ENCODE measurements at places on chromosomes 1 and 21. TPM values are rescaled to one million over a fixed set of nuclear protein-coding genes. Genes with fewer than 3 reads are reported as not detected.

The LIPI gene
- 0.21 TPM for polyA plus RNA-seq

The A3GALT2 gene
- polyA plus RNA-seq = 0.10 TPM

The SYCP1 gene
- polyA plus RNA-seq = not detected

The GCSAML gene
- 0.07 TPM for polyA plus RNA-seq

The FAM167B gene
- polyA plus RNA-seq = 2.8 TPM

The PROK1 gene
- polyA plus RNA-seq = 0.13 TPM

The RYR2 gene
- 4.3 TPM for polyA plus RNA-seq

The PDPN gene
- 11.9 TPM for polyA plus RNA-seq

The CACYBP gene
- 98.3 TPM for polyA plus RNA-seq

The MROH9 gene
- not detected for polyA plus RNA-seq

The BCAN gene
- 12.1 TPM for polyA plus RNA-seq

DNA sequence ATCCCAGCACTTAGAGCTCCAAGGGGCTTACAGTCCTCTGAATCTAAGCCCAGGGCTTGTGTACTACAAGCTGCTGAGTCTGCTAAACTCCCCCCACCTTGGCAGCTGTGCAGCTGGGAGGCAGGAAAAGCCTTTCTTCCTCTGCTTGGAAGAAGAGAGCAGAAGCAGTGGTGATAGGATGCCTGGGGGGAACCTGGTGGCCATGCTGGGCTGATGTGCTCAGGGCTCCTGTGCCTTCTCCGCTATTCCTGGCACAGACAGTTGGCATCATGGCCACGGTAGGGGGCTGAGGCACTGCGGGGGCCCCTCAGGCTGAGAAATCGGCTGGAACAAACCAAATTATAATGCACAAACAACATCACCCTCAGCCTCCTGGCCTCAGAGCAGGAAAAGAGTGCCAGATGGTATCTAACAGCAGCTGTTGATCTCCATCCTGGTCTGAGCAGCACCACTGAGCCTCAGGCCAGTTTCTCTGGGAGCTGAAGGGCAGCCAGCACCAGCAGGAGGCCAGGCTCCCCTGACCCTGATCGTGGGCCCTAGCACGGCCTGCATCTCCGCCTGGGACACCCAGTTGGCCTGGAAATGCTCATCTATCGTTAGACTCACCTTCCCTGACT, 35.8 kb downstream of the ECE1 start:
- DNase-seq = no peak

DNA sequence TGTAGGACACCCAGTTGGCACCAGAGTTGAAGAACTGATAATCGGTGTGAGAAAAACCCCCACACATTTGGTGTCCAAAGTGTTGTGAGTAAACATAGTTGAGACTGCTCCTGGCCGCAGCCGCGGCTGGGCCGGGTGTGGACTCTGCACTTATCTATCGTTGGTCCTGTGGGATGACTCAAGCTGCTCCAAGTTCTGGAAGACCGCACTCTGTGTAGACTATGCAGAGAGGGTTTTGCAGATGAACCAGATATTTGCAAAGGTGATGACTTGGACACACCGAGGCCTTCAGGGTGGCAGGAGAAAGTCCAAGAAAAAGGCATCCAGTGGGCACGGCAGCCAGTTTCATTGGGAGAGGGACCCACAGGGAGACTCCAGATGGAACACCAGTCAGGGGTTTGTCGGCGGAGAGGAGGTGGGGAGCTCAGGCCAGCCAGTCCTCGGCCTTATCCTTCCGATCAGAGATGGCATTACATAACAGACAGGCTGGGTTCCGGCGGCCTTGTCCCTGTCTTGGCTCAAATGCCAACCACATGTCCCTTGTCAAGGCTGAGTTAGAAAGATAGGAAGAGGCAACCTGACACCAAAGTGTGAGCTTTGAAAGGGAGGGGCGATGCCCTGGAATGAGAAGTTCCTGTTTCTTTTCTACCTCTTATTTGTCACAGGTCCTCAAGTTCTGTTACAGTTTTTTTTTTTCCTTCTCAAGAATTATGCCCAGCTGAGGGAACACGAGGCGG, 21.1 kb downstream of the C2CD2 start:
- DNase-seq = no peak

GRCh38 chr1:109730666-109731065, 10.2 kb downstream of the GSTM3 start:
- DNase-seq = no peak

GRCh38 chr1:17094664-17095063, 24.6 kb downstream of the PADI2 start:
- no peak for DNase-seq

- DNase-seq = no peak
Measured at GRCh38 chr21:39568361-39568760, 44.4 kb upstream of the B3GALT5 start.

DNA sequence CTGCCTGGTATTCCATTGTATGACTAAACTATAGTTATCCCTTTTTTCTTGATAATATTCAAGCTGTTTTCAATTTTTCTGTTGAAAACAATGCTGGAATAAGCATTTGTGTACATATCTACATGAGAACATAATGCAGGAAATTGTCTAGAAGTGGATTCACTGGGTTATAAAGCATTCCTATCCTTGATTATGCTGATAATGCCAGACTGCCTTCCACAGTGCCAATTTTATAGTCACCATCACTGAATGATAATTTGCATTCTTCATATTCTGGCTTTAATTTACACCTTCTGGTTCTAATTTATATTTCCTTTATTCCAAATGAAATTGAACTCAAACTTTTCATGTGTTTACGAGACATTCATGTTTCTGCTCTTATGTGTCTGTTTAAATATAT, 651.0 kb upstream of the PLXNA2 start:
- no peak for DNase-seq

GRCh38 chr1:63325279-63325985, 3.1 kb downstream of the FOXD3 start:
- DNase-seq = no peak

GRCh38 chr1:206558794-206559671, 51.7 kb downstream of the RASSF5 start:
- no peak for DNase-seq

- no peak for DNase-seq
Measured at GRCh38 chr21:45899317-45900033, 82.1 kb upstream of the COL6A1 start.

- no peak for DNase-seq
Measured at GRCh38 chr21:44466996-44467858, 11.9 kb downstream of the LRRC3 start.

- DNase-seq = no peak
Measured at GRCh38 chr1:182308826-182309225, 82.8 kb downstream of the GLUL start.

DNA sequence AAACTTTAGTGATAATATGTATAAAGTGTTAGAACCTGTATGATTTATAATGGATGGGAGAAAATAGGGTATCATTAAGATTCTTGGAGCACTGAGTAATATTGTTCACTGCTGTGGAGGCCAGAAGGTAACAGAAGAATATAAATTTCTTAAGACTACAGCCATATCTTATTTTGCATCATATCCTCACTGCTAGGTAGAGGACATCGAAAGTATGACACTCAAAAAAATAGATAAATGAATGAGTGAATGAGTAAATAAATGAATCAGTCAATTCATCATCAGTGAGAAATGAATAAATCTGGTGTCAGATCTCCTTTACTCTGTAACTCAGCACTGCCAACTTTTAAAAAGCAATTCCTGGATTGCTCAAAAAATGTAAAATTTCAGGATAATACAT, 33.2 kb downstream of the RGS13 start:
- no peak for DNase-seq

DNA sequence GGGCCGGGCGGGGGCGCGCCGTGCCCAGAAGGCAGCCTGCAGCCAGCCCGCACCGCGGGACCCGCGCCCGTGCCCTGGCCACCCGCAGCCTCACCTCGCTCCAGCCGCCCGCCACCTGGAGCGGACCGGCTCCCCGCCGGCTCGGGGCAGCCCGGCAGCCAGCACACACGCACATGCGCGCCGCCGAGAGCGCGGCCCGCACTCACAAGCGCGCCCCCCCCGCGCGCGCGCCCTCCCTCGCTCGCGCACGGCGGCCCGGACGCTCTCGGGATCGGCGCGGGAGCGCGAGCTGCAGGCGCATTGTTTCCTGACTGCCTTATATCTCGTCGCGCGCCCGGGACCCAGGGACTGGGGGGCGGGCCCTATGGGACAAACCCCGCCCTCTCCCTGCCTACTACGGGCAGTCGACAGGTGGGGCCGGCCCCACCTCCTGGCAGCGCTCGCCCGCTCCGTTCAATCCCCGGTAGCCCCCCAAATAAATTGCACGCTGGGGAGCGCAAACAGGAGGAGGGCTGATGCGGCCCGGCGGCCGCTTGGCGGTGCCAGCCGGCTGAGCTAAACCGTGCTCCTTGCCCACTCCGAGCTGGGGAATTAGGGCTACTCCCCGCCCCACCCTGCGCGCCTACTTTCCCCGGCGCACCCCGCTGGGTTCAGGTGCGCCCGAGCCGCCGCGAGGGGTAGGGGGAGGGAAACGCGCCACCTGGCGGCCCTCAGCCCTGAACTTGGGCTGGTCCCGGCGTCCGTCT, at the start of gene MYCL:
MYCL (minus strand) TSS at position 204 of the 746 bp plus-strand sequence. CDS start 483 bp downstream, outside the sequence.
- peak; percentile 94 for DNase-seq

- DNase-seq = no peak
Measured at GRCh38 chr1:44717156-44717555, 13.8 kb downstream of the RNU5D-1 start.

DNA sequence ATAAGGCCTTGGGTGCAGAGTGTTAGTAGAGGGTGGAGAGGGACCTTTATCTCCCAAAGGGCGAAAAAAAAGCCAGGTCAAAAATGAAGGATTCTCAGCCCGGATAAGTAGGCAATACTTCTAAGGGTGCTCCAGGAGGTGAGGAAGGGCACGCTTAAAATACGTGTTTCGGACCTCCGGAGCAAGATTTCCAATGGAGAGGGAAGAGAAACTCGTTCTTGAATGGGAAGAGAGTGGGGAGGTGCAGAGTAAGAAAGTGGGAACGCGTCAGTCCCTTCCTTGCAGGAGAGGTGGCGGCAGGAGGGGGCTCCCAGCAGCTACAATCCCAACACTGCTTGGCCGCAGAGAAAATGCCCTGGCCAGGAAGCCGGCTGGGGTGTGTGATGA, 581 bp downstream of the EFCAB14 start:
- DNase-seq = no peak

DNA sequence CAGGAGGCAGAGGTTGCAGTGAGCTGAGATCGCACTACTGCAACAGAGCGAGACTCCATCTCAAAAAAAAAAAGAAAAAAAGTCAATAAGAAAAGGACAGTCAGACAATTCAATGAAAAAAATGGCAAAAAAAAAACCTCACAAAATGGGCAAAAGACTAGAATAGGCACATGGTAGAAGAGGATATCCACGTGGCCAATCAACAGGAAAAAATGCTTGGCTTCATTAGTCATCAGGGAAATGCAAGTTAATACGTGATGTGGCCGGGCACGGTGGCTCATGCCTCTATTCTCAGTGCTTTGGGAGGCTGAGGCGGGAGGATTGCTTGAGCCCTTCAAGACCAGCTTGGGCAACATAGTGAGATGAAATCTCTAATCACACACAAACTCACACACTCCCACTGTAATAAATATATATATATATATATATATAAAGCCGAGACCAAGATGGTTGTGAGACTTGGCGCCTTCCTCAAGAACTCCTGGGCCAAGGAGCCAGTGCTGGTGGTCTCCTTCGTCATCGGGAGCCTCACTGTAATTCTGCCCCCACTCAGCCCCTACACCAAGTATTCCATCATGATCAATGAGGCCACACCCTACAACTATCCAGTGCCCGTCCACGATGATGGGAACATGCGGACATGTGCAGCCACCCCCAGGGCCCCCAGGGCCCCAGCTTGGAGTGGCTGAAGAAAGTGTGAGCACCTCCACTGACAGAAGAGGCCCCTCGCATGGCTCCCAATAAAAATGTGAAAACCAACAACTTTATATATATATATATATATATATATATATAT, 22.9 kb upstream of the LEFTY2 start:
- no peak for DNase-seq

- DNase-seq = no peak
Measured at GRCh38 chr1:180909005-180909414, 3.7 kb upstream of the KIAA1614 start.

DNA sequence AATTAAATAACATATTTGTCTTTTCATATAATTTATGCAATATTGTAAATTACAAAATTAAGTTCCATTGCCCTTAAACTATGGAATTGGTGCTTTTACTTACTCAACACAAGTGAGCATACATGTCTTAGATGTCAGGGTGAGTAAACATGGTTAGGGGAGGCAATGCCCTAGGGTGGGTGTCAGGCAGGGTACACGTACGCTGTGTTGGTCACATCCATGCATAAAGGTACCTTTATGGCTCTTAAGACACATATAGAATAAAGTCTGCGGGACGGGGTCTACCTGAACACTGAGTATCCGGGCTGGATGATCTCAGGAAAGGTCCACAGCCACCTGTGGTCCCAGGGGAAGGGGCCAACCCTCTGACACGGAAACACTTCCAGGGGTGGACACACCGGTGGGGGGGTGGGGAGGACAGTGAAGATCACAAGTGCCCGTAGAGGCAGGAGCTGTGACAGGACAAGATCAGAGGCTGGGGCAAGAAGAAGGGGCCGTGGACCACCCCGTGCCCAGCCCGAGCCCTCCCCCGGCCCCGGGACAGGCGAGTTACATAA, 720 bp downstream of the LIN9 start:
- no peak for DNase-seq

DNA sequence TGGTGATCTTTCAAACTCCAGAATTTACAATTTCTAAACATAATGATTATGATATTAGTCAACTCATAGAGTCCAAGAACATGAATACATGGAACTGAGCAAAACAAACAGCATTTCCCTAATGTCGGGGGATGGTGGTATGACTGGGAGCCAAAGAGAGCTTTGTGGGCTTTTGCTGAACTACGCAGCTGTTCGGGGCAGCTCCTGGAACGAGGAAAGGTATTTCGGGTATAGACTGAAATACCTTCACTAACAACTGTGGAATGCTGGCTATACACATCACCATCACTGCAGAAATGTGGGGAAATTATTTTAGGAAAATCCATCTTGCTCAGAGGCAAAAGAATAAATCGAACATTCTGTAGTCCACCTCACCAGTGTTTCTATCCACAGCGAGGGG, 30.2 kb upstream of the VPS26C start:
- DNase-seq = no peak

DNA sequence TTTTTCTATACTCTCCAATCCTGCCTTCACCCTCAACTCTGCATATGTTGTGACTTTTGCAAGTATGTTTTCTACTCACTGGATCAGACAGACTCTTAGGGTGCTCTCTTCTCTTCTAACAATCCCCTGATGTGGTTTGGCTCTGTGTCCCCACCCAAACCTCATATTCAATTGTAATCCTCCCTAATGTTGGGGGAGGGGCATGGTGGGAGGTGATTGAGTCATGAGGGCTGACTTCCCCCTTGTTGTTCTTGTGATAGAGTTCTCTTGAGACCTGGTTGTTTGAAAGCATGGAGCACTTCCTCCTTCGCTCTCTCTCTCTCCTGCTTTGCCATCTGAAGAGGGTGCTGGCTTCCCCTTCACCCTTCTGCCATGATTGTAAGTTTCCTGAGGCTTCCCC, 148.9 kb upstream of the IGSF21 start:
- DNase-seq = no peak

GRCh38 chr1:81672766-81673165, 128.0 kb upstream of the ADGRL2 start:
- DNase-seq = no peak

GRCh38 chr1:159076438-159077119, at the start of gene AIM2:
TSS of gene AIM2 (minus strand) at chr1:159076766. CDS start at chr1:159073499, 3,267 bp downstream.
- no peak for DNase-seq

- no peak for DNase-seq
Measured at GRCh38 chr1:227343727-227344551, 25.6 kb upstream of the CDC42BPA start.
